AML-193 (cell line): ENCODE measurements at places on chromosomes 5 and 9.
A peak's percentile ranks its signal among the peaks of the same experiment; 100 is the strongest.

- no peak for DNase-seq
These were observed 110.5 kb downstream of the PHF2 start for GRCh38 chr9:93686880-93687236.

DNA sequence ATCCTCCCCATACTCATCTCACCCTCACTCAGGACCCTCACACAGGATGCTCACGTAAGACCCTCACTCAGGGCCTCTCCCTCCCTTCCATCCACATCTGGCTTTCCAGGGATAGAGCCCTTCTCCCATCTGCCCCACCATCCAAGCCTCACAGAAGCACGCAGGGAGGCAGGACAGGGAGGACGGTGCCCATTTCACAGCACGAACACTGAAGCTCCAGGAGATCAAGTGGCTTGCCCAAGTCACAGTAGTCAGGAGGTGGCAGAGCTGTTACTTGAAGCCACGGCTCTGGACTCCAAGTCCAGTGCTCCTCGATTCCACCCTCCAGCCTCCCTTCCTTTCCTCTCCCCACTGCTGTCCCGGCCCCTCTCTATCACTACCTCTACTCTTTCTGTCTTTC, 21.7 kb downstream of the DNM1 start:
- no peak for DNase-seq

GRCh38 chr5:174223355-174223754, 177.8 kb downstream of the NSG2 start:
- no peak for DNase-seq

GRCh38 chr5:134026521-134027287, 21.9 kb upstream of the VDAC1 start:
- peak; percentile 46 for DNase-seq

GRCh38 chr5:177334155-177334551, 17.3 kb downstream of the LMAN2 start:
- DNase-seq = no peak

DNA sequence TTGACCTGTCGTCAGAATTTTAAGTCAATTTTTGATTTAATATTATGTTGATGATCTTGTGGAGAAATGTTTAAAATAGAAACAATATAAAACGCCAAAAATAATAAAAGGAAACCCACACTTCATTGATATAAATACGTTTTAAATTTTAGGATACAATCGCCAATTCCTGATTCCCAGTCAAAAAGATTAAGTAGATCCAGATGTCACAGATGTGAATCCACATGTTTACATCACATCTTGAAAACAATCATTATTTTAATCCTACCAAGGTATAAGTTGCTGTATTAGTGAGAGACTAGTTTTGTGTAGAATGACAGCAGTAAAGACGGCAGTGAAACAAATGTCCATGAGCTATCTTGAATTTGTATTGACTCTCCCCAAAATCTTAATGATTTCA, 4.9 kb downstream of the TAS2R1 start:
- no peak for DNase-seq

GRCh38 chr9:110069326-110070248, 138.4 kb downstream of the C9orf152 start:
- no peak for DNase-seq

- DNase-seq = no peak
These were observed 165.8 kb upstream of the CDH6 start for GRCh38 chr5:31027721-31028120.

DNA sequence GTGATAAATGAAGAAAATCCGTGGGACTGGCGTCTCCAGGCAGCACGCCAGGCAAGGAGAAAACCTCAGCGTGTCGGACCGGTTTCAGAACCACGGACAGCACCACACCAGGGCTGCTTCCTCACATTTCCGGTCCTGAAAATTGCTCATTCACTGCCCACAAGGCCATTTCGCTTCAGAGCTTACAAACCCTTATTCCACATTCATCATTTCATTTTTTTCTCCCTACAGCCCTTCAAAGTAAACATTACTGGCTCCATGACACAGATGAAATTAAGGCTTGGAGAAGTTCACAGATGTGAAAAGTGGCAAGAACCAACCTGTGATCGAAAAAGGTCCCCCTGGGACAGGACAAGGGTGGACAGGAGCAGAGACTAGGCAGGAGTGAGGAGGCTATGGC, 1.5 kb upstream of the GPRIN1 start:
- DNase-seq = peak; percentile 47
